ENCODE measurements at places on chromosomes 7 and 10.

GRCh38 chr10:97338041-97338440 is 3.5 kb upstream of the FRAT2 start:
- no peak for DNase-seq

- no peak for DNase-seq
Measured at GRCh38 chr10:124048371-124049290, 44.8 kb downstream of the CHST15 start.

DNA sequence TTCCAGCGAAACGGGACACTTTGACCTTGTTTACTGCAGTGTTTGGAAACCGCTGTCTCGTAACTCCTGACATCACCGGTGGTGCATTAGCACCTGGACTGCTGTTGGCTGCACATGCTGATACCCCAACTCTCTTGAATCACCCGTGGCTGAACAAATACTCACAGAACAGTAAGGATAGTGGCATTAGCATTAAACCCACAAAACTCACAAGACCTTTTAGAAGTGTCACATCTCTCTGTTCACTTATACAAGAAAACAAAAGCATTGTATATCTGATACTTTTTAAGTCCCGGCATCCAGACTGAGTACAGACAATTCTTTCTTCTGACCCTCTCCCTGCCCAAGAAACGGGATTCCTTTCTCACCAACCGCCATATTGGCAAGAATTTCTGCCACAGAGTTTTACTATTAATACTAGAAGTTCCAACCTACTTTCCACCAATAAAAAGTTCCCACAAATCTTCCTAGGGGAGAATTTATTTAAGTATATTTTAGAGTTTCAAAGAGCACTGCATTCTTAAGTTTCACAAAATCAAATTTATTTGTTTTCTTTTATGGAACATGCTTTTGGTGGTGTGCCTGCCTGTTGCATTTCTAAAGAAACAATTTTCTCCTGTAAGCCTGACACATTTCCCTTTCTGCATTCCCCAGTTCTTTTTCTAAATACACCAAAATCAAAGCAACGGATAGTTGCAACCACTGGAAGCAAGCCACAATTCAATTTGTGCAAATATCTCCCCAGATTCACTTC is 208.4 kb upstream of the KLF14 start:
- no peak for DNase-seq

DNA sequence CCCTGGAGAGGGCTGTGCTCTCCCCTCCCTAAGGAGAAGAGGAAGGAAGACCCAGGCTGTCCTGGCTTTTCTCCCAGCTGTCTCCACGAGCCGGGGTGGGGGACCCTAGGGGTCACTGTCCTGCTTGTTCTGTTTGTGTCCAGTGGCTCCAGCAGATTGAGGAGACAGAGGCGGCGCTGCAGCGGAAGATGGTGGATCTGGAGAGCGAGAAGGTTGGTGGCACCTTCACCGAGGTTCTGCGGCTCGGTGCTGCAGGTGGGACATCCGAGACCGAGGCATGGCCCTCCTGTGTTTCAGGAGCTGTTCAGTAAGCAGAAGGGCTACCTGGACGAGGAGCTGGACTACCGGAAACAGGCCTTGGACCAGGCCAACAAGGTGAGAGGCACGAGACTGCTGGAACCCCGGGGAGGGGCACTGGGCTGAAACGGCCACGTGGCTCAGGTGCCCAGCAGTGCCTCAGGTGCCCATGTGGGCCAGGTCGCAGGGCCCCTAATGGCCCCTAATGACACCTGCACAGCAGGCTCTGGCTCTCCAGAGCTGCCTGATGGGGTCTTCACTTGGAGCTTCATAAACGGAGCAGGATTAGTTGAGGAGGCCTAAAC is 33.0 kb upstream of the DPYSL4 start:
- DNase-seq = no peak

DNA sequence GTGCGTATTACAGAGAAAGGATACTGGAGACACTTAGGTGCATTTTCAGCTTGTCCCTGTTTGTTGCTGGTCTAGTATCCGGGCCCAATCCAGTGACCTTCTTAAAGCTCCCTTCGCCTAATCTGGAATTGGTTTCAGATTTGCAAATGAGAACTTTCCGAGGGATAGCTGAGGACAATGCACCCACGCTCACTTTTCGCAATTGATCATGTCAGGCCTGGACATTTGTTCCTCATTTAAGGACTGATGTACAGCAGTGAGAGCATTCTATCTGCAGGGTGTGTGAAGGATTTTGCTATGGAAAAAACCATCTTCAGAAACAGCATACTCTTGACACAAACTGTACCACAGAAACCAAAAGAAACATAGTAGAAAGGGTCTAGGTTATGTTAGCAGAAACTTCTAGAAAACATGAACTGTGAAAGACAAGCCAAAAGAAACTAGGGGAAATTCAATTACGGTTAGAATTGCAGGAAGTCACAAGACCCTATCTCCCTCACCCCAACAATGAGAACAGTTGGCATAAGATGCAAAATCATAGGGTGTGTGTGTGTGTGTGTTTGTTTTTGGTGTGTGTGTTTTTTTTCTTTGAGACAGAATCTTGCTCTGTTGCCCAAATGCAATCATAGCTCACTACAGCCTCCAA is 331.1 kb downstream of the CALN1 start:
- DNase-seq = no peak

DNA sequence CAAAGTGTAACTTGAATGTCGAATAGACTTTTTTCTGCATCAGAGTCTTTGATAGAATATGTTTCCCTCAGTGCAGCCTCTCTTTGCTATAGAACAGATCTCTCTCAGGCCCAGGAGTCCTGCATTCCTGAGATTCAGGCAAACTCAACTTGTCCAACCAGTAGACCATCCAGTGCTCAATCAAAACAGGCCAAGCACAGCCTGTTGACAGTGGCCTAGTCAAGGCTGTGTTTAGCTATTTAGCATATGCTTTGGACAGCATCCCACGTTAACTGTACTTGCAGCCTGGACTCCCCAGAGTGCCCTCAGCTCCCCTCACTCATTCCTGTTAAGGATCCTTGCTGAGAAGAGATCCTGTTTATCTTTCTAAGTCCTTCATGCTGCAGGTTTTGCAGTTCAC is 16.3 kb downstream of the OR6V1 start:
- no peak for DNase-seq

- DNase-seq = no peak
Measured at GRCh38 chr7:6359734-6360133, 87.3 kb upstream of the CYTH3 start.

DNA sequence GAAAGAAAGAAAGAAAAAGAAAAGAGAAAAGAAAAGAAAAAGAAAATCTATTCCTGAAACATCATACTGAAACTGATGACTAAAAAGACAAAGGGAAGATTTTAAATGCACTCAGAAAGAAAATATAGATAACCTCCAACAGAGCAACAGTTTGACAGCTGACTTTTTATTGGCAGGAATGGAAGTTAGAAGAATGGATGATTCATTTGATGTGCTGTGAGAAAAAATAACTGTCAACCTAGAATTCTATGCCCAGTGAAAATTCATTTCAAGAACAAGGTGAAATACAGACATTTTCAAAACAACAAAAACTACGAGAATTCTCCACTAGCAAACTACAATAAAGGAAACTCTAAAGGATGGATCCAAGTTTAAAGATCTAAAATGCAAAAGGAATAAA is 50.5 kb upstream of the HSPA12A start:
- DNase-seq = no peak

GRCh38 chr7:109950256-109950655 is 1140.7 kb upstream of the LRRN3 start:
- DNase-seq = no peak

Data from renal pelvis (tissue), 12 donors.